ENCODE measurements at places on chromosomes 11 and 22. TPM values are rescaled to one million over a fixed set of nuclear protein-coding genes. Genes with fewer than 3 reads are reported as not detected.

GRCh38 chr22:37672206-37672919 lies 3.1 kb upstream of the LGALS1 start:
- DNase-seq = no peak

DNA sequence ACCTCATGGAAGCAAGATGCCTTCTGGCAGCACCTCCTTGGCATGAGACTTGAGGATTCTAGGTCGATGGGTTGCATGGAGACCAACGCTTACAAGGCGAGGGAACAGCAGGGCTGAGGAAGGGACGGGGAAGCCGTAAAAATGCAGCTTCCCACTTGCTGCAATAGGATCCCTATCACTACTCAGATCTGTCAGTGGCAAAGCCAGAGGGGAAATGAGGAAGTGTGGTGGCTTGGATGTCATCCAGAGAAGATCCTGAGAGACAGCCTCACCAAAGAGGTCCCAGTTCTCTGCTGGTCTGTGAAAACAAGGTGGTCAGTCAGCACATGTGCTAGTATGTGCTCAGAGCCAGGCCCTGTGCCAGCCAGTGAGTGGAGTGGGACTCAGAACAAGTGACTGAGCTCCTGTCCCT lies 22.2 kb downstream of the CYB5R2 start:
- no peak for DNase-seq

GRCh38 chr22:19707347-19708290 lies 6.7 kb upstream of the SEPTIN5 start:
- no peak for DNase-seq

DNA sequence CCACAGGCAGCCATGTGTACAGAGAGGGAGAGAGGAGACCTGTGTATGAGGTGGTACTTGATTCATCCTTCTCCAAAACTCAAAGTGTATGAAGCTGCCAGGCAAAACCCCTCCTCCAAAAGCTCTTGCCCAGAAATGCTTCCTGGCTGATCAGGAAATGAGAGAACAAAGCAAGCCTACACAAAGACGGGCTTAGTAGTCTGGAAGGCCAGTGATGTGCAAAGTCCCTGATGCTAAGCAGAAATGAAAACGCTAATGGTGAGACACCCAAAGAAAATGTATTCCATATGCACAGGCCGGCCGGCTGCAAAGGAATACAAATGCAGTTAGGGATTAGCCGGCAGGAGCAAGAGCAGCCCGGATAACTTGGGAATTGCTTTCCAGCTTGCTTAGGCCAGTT lies 234.9 kb upstream of the CADM1 start:
- no peak for DNase-seq

DNA sequence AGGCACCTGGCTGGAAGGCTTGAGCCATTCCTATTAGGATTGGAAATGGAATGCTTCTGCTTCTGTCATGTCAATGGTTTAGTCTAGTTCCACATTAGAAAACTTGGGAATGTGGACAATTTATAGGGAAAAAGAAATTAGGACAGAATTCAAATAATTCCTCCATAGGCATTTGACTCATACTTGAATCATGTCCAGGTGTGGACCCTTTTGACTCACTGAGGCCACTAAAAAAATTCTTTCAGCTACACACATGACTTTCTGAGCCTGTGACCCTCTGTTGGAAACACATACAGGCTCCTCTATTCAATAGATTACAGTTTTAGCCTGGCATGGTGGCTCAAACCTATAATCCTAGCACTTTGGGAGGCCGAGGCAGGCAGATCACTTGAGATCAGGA lies 100.5 kb downstream of the RASSF10 start:
- DNase-seq = no peak

DNA sequence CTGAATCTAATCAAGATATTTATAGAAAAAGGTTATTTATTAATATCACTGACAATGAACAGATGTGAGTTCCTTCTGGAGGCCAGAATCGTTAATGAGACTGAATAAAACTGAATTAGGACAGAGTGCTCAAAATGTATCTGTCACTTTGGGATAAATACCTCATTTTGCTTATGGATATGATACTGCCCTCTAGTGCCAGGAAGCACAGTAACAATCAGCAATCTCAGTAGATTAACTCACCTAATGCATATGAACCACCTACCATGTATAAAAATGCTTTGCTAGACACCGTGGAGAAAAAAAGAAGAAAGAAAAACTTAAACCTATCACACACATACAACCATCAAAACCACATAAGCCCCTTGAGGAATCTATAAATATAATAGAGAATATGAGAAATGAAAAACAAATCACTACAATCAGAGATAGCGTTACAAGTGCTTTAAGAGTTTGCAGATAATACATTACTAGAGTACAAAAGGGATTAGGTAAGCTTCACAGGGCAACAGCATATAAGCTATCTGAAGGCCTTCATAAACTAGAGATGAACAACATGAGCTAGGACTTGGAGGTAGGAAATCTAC lies 117.4 kb downstream of the SGSM3 start:
- DNase-seq = no peak

DNA sequence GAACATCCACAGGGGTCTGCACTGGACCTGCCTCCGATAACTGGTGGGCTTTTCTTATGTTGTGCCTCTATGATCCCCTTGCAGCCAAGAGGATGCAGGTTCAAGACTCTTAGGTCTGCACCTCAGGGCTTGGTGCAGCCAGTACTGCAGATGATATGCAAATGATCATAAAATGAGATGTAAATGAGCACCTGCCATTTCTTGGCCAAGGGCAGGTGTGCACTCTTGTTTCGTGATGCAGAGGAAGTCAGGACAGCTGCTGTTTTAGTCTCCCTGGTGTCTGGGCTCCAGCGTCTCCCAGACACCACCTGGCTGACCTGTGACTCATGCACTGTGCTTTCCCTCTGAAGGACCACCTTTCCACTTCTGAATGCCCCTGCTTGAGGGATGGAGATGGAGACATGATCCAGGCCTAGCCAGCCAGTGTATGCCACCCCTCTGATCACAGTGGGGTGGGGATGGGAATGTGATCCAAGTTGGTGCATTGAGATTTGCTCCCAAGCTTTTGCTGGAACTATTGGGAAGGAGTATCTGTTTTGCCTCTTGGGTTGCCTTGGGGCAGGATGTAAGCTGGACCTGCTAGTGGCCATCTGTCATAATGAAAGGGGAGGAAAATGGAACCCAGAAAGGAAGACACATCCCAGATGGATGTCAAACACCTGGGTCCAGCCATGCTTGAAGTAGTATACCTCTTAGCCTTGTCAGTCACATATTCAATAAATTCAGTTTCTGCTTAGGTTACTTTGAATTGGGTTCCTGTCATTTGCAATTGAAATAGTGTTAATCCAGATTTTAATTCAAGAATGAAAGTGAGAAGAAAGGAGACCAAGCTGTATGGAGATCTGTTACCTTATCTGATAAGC lies 3.3 kb upstream of the KCNJ11 start:
- no peak for DNase-seq

- peak; percentile 60 for DNase-seq
Measured at GRCh38 chr22:31343235-31344191, 2.6 kb downstream of the PATZ1 start.

DNA sequence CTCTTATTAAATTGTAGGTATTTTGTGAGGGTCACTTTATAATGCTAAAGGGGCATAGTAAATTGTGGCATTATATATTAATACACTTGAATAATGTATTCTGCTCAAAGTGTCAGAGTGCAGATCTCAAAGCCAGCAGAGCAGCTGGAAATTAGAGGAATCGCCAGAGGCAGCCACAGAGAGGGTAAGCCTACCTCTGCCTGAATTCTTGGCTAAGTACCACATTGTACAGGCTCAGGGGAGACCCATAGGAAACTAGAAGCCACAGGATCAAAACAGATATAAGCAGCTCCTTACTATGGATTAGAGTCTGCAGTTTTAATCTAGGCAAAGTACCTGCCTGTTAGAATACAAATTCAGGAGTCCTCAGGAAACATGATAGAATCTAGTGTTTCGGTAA lies 249.3 kb downstream of the DDX10 start:
- no peak for DNase-seq

DNA sequence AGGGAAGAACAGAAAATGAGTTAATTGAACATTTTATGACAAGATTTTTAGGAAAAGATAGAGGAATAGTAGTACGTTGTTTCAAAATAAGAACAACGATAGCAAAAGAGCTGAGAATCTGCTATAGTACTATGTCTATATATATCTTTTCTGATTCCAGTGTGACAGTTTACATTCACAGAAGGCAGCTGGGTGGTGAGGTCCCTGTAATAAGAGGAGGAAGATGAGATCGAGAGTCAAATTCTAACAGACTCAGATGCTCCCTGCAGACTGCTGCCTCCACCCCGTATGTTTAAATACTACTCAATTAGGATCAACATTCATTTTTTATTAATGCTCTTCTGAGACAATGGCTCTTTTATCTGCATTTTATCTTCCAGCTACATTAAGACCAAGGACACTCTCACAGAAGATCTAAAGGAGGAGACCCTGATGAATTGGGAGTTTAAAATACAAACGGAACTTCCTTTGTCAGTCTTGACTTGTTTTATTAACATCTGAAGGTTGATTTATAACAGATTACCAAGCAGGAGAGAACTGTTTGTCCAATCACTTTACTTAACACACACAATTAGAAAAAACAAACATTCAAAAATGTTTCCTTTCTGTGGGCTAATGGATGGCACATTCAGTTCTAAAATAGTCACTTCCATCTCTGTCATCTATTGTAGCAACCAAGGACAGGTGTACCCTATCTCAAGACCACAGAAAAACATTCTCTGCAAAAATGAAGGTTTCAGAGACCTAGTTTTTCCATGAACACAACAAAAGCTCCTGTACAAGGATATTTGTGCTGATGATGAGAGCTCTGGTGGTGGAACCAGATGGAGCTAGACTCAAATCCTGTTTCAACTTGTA lies 240.2 kb downstream of the CADM1 start:
- DNase-seq = no peak

DNA sequence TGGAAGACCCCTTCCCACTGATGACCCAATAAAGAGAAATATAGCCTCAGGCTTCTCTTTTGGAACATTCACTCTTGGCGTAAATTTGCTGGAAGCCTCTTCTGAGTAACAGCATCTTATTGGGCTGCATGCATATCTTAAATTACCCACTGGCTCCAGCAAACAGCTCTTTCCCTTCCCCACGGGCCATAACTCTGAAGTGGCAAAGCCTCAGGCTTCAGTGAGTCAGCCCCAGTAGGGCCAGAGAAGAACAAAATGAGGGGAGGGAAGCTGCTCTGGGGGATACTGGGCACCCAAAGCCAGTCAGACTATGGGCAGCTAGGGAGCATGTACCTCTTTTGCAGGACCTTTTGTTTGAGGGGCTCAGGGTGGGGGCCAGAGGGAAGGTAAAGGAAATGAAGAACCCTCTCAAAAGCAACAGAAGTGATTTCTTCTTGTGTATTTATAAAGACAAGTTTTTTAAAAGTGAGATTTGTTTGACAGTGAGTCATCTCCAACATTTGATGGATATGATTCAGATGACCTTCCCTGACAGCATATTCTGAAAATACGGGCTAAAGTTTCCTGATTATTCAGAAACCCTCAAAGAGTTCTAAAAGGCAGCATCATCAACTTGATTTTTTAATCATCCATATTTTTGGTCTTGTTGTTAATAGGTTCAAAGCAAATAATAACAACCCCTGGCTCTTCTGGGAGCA lies 203.4 kb downstream of the KIF18A start:
- DNase-seq = no peak

DNA sequence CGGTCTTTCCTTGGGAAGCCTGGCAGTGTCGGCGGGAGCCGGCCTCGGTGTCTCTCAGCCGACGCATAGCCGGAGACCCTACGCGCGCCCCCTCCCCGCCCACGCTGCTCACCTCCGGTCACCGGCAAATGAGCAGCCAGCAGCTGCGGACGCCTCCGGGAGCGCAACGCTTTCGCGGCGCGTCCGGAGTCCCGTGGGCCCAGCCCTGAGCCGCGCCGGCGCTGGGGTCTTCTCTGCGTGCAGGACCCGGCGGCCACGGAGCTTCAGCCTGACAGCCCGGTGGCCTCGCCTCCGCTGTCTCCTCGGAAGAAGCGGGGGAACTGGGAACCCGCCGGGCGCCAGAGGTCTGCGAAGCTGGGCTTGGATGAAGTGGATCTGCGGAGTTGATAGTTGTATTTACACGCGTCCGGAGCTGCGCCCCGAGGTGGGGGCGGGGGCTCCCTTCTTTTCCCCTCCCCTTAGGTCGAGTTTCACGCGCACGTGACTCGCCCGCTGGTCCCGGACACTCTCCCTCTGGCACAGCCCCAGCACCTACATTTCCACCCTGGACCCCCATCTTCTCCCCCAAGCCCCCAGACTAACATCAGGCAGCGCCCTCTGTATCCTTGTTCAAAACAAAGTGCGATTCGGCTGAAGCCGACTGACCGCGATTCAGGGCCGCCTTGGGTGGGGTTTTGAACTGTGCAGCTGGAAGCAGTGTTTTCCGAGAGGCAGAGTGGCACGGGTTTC lies at the start of gene SLC43A1:
TSS of gene SLC43A1 (minus strand) at position 371 of the 729 bp plus-strand sequence. CDS start 1,591 bp downstream, outside the sequence.
- peak; percentile 38 for DNase-seq

DNA sequence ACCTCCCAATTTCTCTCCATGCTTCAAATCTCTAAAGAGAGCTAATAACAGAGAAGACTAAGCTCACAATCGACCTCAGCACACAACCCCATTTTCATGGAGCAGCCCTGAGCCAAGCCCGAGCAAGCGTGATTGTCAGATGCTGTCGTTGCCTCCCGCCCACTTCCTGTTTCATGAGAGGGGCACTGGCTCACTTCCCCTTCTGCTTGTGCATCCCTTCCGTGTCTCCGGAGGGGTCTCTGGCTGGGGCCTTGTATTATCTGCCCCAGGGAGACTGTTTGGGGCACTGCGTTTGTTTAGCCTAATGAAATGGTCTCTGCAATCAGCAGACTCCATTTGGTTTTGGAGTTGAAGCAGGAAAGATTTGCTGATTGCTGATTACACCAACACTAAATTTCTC lies 181.3 kb upstream of the SEZ6L start:
- peak; percentile 9 for DNase-seq

DNA sequence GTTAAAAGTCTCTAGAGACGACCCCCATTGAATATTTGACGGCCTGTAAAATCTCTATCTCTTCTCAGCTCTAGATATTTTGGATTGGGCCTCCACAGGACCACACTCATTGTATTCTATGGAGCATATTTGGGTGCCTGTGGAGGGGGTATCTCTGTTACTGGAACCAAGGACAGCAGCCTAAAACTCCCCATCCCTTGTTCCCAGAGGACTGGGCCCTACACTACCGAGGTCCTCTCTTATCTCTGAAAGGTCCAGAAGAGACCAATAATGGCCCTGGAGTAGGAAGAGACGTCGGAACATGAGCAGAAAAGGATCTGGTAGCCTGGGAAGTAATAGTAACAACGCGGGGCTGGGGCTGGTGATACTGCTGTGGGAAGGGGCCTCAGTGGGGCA lies 542 bp downstream of the HPS4 start:
- no peak for DNase-seq

GRCh38 chr11:18000760-18001159 lies 12.1 kb downstream of the SERGEF start:
- DNase-seq = no peak

- DNase-seq = no peak
Measured at GRCh38 chr11:61761440-61762222, 9.2 kb downstream of the MYRF start.

The ASPHD2 gene
- 14.5 TPM for total RNA-seq

The SLC5A12 gene
- 0.21 TPM for total RNA-seq

The KRTAP5-2 gene
- total RNA-seq = not detected

The TREH gene
- total RNA-seq = not detected

The CCDC73 gene
- total RNA-seq = not detected

The APOL1 gene
- 2.5 TPM for total RNA-seq
